ENCODE measurements at places on chromosomes 5 and 9. TPM values are rescaled to one million over a fixed set of nuclear protein-coding genes. Genes with fewer than 3 reads are reported as not detected.

GRCh38 chr9:11192993-11193392, 580.2 kb upstream of the PTPRD start:
- DNase-seq: no peak

GRCh38 chr9:7348692-7349091, 450.9 kb downstream of the DMAC1 start:
- DNase-seq: no peak

GRCh38 chr9:100619665-100620064, 41.8 kb downstream of the CAVIN4 start:
- no peak for DNase-seq

GRCh38 chr5:36300191-36300926, 1.3 kb downstream of the RANBP3L start:
- no peak for DNase-seq

Gene C9orf43
- 1.2 TPM for total RNA-seq

Gene RHOBTB3
- total RNA-seq: 0.60 TPM

GRCh38 chr5:56456002-56456401, 222.9 kb upstream of the ANKRD55 start:
- no peak for DNase-seq
